Germinal center (tissue), 1 donor: ENCODE measurements at places on chromosomes 1 and 21.

- DNase-seq, result no peak
Observed at GRCh38 chr1:42267904-42268303, 67.1 kb downstream of the FOXJ3 start.

- DNase-seq, result no peak
Observed at GRCh38 chr21:14911351-14911750, 153.4 kb downstream of the NRIP1 start.

GRCh38 chr1:102241431-102242338, 245.0 kb upstream of the OLFM3 start:
- no peak for DNase-seq

DNA sequence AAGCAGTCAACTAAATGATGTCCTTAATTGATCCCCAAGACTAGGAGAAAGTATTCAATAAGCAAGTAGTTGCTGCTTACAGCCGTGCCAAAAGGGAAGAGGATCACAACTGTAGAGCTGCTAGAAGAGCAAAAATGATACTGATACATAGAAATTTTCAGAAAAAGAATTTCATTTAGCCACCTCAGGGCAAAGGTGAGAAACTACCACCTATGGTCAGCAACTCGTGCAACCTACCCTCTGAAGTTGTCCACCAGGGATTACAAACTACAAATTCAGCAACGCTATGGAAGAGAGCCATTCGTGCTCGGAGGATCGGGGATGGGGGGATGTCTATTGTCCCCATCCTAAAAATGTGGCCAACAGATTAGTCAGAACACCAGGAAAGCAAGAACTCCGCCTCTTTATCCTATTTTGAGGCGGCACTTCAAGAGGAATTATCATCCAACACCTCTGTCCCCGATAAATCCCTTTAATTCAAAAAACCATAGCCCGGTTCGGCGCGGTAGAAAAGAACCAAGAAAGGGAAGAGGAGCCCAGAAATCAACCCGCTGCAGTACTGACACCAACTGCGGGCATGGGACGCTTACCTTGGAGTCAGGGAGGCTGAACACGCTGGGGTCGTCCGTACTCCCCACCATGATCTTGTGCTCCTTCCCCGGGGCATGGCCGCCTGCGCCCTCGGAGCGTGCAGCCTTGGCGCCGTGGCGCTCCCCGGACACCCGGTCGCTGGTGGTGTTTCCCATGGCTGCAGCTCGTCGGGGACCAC, 687 bp downstream of the PRKAB2 start:
- DNase-seq, result peak; percentile 10

DNA sequence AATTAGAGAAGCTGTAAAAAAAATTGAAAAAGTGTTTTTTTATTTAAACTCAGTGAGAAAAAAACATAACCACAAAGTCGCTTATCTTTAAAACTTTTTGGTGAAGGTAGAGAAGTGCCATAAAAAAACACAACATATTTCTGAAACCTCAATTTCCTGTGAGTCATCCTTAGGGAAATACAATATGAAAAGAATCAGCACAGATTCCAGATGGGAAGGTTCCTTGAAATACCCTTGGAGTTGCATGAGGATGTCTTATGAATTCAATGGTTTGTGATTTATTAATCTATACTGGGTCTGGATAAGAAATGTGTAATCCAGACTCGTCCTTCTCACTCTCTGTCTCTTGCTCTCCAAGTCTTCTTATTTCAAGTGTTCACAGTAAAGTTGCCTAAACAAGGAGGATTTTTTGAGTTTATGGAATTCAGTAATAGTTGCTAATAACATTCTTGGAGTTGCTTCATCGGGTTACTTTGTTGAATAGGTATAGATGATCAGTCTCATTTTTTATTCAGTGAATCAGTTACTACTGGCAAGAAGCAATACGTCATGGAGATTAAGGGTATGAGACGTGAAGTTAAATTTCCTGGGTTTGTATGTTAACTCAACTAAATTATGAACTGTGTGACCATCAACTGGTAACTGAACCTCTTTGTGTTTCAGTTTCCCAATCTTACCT, 191.4 kb downstream of the KCNK2 start:
- no peak for DNase-seq
